ENCODE measurements at places on chromosomes 6 and 20.

DNA sequence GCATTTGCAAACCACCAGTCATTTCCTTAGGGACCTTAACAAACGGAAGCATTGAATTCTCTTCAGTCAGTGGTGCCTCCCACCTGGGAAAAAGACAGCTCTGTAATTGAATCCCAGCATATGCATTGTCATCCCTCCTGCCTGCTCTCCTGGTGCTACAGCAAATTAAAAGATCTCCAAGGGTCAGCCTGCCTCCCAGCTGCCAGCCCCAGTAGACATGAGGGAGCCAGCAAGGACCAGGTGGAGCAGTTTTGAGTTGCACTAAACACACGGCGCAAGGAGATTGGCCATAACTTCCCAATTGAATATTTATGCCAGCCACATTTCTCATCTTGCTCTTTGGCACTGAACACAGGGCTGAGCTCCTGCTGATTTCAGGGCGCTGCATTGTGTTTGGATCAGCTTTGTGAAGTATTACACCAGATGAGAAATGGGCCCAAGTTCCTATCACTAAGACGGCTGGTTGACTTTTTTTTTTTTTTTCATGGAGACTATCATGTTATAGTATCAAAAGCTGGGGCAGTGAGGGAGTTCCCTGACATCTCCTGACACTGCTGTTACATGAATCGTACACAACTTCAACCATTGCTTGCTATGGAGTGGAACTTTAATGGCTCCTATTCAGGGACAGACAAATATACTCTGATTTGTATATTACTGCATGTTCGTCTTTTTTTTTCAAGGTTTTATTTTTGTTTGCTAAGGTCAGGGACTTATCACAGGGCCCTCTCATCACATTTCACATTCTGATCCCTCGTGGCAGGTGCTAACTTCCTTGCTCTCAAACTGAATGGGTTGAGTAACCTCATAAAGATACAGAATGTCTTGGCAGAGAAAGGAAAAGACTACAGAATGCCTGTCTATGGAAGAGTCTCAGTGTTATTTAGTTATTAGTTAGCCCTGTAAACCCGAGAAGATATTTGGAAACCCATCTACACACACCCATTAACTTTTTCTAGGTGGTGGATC is 191.1 kb downstream of the EYA4 start:
- DNase-seq = no peak

DNA sequence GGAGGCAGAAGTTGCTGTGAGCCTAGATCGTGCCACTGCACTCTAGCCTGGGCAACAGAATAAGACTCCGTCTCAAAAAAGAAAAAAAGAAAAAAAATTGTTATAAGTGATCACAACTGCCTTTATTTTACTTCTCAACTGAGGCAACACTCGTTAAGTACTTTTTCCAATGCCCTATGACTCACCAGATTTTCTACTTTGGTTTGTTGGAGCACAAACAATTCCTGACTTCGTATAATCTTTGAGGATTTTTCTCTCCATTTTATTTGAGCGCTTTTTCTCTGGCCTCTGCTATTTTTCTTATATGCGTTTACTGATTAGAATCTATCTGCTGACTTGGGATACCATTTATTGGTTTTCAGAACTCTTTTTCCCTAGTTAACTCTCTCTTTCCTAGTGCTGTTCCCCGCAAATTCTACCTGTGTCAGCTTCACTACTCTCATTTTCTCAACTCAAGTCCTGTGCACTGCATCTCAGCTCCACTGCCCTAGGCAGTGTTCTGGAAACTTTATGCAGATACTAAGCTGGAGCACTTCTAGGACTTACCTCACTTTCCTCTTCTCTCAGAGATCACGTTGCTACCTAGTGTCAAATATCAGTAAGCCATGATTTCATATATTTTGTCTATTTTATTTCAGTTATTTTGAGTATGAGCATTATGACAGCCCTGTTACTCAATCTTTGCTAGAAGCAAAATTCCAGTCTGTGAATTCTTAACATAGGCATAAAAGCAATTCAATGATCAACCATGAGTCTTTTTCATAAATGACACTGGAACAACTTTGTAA is 1120.1 kb upstream of the CITED2 start:
- DNase-seq = no peak

GRCh38 chr6:17714879-17715851 is 8.4 kb upstream of the NUP153 start:
- peak; percentile 42 for DNase-seq

DNA sequence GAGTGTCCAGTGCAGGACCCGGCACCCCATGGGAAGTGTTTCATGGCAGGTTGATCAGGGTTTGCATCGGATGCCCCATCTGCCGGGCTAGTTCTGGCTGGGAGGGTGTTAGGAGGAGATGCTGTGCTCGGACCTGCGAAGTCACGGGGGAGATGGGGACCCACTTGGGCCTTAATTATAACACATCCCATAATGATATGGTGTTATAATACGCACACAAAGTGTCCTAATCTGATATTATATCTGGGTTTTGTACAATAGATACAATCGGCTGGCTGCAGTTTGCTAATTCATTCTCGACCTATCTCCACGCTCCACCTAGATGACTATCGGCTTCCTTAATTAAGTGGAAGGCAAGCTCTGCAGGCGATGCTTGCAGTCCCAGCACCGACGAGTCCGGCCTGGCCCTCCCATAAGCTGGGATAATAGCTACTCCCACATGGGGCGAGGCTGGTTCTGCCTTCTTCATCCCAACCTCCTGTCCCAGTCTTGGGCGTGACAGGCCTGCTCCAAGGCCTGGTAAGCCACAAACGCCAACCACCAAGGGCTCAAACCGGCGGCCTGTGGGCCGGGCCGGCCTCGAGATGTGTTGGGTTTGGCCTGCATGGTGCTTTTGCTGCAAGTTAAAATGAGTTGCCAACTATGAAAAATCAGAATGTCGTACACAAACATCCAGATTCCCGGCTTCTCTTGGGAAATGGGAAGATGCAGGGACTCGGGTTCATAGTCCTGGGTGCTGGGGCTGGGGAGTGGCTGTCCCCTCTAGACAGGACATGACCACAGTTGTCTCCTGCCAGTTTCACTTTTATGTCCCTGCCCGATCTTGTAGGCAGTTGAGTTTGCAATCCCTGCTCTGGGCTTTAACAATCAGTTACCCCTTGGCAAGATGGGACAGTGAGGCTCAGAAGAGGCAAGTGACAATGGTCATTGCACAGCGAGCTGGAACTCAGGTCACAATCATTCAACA is 32.7 kb downstream of the CEBPB start:
- no peak for DNase-seq

GRCh38 chr6:165574220-165575157 is 88.6 kb downstream of the PDE10A start:
- DNase-seq = no peak

- DNase-seq = no peak
These were observed 45.4 kb downstream of the SLC24A3 start for GRCh38 chr20:19257865-19258264.

DNA sequence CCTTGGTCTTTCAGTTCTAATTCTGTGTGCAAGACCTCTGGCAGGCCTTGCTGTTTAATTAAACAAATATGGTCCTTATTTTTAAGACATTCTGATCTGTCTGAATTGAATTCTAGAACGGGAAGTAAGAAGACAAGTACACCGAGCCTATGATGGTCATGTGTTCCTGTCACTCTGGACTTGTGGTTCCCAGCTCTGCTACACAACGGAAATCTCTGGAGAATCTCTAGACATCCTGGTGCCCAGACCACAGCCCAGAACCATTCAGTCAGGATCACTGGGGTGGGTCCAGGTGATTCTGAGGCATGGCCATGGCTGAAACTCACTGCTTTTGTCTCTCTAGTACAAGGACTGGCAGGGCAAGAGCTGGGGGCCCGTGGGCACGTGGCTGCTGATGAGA is 15.9 kb upstream of the KCNK16 start:
- no peak for DNase-seq

GRCh38 chr6:71114986-71115385 is 158.1 kb upstream of the B3GAT2 start:
- no peak for DNase-seq

- no peak for DNase-seq
These were observed 91.1 kb downstream of the LY86 start for GRCh38 chr6:6679633-6680032.

DNA sequence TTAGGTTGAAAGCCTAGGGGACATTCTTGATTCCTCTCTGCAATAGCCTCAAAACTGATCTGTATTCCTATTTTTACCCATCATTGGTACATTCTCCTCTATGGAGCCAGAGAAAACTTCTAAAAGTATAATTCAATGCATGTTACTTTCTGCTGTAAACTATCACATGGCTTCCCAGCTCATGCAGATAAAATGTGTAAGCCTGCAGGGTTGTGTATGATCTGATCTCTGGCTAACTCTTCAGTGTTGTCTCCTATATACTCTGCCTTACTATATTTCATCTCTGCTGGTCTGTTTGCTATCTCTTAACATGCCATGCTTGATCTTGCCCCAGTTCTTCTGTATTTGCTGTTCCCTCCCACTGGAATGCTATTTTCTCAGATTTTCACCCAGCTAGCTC is 323.3 kb upstream of the RSPO3 start:
- DNase-seq = no peak

- peak; percentile 14 for DNase-seq
These were observed 8.9 kb upstream of the QKI start for GRCh38 chr6:163405412-163406309.

- DNase-seq = no peak
These were observed 12.9 kb downstream of the SLC13A3 start for GRCh38 chr20:46638134-46638897.

- peak; percentile 2 for DNase-seq
These were observed 531.3 kb upstream of the JAG1 start for GRCh38 chr20:11204926-11205768.

GRCh38 chr6:159983641-159984080 is 14.8 kb downstream of the IGF2R start:
- no peak for DNase-seq

DNA sequence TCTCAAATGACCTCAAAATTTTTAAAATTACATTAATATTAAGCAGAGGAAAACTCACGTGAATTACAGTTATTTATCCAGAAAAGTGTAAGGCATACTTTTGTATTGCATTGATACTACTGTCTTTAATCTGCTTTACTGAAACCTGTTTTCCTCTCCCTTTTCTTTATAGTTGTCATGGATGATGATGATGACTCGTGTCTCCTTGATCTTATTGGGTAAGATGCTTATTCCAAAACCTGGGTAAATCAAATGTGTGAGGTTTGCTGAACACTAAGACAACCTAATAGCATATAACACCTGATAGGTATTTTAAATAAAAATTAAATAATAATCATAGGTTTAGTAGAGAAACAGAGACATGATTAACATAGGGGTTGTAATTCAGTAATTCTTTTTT is 40.0 kb downstream of the BICRAL start:
- no peak for DNase-seq

GRCh38 chr6:127206531-127207095 is 60.1 kb upstream of the RNF146 start:
- DNase-seq = no peak

GRCh38 chr6:110328259-110328658 is 29.9 kb downstream of the METTL24 start:
- DNase-seq = no peak

GRCh38 chr20:37071481-37071911 is 24.3 kb downstream of the RBL1 start:
- peak; percentile 35 for DNase-seq

DNA sequence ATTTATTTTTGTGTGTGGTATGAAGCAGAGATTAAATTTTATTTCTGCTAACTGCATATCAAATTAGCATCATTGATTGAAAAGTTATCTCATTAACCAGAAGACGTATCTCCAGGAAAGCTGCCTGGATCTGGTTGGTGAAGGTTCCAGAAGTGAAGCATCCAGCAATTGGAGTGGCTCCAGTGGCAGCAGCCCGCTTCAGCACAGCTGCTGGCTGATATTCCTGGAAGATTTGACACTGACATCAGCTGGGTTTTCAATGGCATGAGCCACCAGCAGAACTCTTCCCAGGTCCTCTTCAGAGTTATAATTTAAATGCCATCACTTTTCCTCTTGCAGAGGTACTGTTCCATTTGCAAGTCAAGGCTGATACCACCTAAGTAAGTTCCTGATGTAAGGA is 363.5 kb downstream of the BCKDHB start:
- no peak for DNase-seq

DNA sequence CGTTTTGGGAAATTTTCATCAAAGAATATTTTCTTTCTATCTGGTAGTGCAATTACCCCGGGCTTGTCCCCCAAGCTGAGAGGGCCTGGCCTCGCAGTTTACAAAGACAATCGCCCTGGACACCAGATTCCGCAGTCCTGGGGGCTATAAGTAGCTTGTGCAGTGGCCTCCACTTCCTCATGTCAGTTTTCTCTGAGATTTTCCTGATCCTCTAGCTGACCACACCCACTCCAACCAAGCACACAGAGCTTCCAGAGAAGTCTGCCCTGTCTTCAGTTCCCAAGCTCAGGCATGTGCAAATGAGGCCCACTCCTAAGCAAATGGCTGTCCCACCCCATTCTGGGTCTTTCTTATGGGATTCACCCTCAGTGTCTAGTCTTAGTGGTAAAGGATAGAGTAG is 245.3 kb downstream of the MAFB start:
- no peak for DNase-seq
